ENCODE measurements at places on chromosomes 4 and X. TPM values are rescaled to one million over a fixed set of nuclear protein-coding genes. Genes with fewer than 3 reads are reported as not detected.

GRCh38 chrX:3713937-3714434, 537 bp upstream of the PRKX start:
- H3K27ac ChIP-seq: no peak overlapping the region
- no peak overlapping the region for H3K4me3 ChIP-seq
- H3K27me3 ChIP-seq: no peaks in the 10 kb centered on the region
- DNase-seq: no peak

Gene PABPC1L2A
- total RNA-seq: not detected

Gene TMEM255A
- 0.40 TPM for total RNA-seq

Gene NIPAL1
- 1.4 TPM for total RNA-seq

- H3K4me1 ChIP-seq: no peaks in the 10 kb centered on the region
- no peaks in the 10 kb centered on the region for H3K36me3 ChIP-seq
- H3K27ac ChIP-seq: no peak overlapping the region
- no peaks in the 10 kb centered on the region for H3K27me3 ChIP-seq
Observed at GRCh38 chr4:175988511-175988910, 77.1 kb upstream of the WDR17 start.

DNA sequence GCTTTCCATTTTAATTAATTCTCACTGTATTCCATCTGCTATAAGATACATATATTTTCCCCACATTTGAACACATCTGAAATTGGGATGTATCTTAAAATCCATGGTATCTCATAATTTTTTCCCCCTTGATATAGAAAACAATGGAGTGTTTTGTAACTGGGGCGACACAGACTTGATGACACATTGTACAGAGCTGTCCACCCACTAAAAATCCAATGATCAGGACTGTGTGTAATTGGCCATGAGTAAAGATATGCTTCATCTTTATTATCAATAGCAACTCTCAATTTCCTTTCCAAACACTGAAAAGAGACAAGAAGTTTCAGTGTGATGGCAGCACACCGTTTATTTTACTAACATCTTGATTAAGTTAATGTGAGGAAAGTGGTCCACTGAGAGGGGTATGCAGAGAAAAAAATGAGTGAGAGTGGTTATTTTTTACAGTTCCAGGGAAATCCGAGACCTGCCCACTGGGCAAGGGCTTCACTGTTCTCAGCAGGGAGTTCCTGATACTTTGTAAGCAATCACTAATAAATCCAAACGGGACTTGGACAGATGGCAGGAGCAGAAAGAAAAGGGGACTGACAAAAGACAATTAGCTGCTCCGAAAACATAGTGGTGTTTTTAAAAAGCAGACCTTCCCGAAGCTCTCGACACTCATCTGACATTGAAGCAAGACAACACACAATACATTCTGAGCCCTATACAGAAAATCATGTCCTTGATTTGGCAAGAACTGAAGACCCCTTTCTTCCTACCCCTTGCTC, 149.4 kb downstream of the TSPAN5 start:
- no peaks in the 10 kb centered on the region for H3K27me3 ChIP-seq
- DNase-seq: no peak
- H3K27ac ChIP-seq: no peak overlapping the region
- no peak overlapping the region for H3K4me3 ChIP-seq
- H3K36me3 ChIP-seq: no peaks in the 10 kb centered on the region

Gene NHS
- not detected for total RNA-seq

GRCh38 chrX:109862433-109862832, 129.4 kb upstream of the ACSL4 start:
- no peak for DNase-seq
- no peaks in the 10 kb centered on the region for H3K36me3 ChIP-seq
- H3K4me3 ChIP-seq: no peak overlapping the region
- no peak overlapping the region for H3K27ac ChIP-seq
- peaks cover 57% of the 10 kb centered on the region for H3K4me1 ChIP-seq
- H3K27me3 ChIP-seq: no peaks in the 10 kb centered on the region

DNA sequence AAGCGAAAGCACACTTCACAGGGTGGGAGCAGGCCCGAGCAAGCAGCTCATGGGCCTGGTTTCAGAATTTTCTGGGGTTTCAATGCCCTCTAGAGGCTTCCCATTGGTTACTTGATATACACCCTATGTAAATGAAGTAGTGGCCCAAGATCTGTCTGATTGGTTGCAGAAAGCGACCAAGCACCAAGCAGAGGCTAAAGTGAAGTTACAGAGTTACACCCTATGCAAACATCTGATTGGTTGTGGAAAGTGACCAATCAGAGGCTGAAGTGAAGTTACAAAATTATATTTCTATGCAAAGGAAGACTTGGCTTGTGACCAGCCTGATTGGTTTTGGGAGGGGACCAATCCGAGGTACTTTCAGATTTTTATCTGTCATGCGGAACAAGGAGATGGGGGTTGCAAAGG, 8.2 kb downstream of the FHIP1A start:
- H3K4me3 ChIP-seq: no peak overlapping the region
- H3K36me3 ChIP-seq: no peaks in the 10 kb centered on the region
- DNase-seq: peak; percentile 46

DNA sequence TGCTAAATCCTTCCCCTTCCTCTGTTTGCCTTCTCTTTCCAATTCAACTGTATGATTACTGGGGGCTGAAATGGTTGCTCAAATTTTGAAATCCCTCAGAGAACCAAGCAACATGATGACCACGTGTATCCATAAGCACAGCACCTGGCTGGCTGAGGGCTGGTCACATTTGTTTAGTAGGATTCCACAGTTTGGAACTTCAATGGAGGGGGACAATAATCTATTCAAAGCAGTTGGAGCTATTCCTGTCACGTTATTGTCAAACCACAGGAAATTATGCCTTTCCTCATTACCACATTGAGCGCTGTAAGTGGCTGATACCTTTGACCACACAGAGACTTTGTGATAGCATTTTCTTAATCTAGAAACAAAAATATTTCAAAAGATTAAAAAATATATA, 7.0 kb downstream of the TMSB4X start:
- no peaks in the 10 kb centered on the region for H3K4me1 ChIP-seq
- no peak overlapping the region for H3K4me3 ChIP-seq
- no peaks in the 10 kb centered on the region for H3K36me3 ChIP-seq
- no peak for DNase-seq
- H3K27me3 ChIP-seq: no peaks in the 10 kb centered on the region

Gene CPZ
- total RNA-seq: 0.38 TPM

DNA sequence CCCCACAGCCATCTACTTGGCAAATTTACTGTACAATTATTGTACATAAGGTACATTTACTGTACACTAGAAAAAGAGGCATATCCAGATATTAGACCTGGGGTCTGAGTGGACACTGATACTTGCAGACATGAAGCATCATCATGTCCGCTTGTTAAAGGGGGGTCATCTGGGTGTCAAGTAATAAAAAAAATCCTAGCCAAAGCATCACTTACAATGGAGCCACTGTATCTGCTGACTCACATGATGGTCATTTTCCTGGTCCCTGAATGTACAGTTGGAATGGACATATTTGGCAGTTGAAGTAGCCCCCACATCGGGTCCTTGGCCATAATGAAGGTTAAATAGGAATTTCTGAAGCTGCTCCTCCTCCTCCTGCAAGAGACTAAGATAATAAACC, 228.8 kb downstream of the THOC2 start:
- H3K4me3 ChIP-seq: no peak overlapping the region
- H3K27me3 ChIP-seq: no peaks in the 10 kb centered on the region
- H3K4me1 ChIP-seq: no peaks in the 10 kb centered on the region
- DNase-seq: no peak

DNA sequence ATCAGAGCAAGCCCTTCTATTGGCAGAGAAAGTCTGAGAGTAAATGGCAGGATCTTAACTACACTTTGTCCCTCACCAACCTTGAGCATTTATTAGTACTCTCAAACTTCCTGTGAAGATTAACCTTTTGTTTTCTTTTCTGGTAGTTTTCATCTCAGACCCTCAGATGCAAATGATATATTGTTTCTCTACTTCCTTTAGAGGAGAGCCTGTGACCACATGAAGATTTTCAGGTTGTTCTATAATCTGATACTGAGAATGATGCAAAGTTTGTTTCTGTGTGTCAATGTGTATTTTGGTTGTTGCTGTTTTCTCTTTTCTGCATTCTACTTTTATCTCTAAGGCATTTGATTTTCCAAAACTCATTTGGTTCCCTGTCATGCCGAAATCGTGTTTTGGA, 165.8 kb upstream of the CYSLTR1 start:
- no peak for DNase-seq
- H3K27ac ChIP-seq: no peak overlapping the region
- no peak overlapping the region for H3K4me3 ChIP-seq
- no peaks in the 10 kb centered on the region for H3K4me1 ChIP-seq

DNA sequence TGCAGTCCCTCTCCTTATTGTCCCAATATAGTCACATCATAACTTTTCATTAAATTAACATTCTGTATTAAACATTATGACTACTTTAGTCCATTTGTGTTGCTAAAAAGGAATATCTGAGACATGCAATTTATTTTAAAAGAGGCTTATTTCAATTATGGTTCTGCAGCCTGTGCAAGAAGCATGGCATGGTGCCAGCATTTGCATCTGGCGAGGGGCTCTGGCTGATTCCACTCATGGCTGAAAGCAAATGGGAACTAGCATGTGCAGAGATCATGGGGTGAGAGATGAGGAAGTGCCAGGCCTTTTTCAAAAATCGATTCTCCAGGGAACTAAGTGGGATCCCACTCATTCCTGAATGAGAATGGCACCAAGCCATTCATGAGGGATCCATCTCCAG, 476.3 kb upstream of the RPS6KA3 start:
- no peak overlapping the region for H3K27ac ChIP-seq
- no peak overlapping the region for H3K4me3 ChIP-seq
- H3K4me1 ChIP-seq: no peaks in the 10 kb centered on the region

Gene CYP4V2
- total RNA-seq: 2.1 TPM

DNA sequence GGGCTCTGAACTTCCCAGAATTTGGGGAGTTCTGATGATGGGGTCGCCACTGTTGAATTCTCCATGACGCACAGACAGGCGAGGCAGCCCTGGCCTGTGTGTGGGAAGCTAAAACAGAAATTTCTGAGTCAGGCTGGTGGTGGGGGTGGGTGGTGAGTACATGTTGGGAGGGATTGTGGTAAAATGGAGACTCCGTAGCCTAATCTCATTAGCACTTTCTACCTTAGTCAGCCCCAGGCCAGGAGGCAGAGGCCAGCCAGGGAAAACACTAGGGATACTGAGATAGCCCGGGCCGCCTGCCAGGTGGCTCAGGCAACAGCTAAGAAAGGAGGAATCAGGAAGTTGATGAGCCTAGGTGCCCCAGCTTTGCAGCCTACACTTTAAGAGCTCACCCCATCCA, 39.3 kb upstream of the NHSL2 start:
- no peak overlapping the region for H3K27ac ChIP-seq
- no peaks in the 10 kb centered on the region for H3K36me3 ChIP-seq
- no peak overlapping the region for H3K4me3 ChIP-seq
- DNase-seq: no peak

- no peaks in the 10 kb centered on the region for H3K27me3 ChIP-seq
- H3K27ac ChIP-seq: no peak overlapping the region
- H3K36me3 ChIP-seq: no peaks in the 10 kb centered on the region
- H3K4me3 ChIP-seq: no peak overlapping the region
- no peak for DNase-seq
Observed at GRCh38 chr4:79232540-79232939, 93.3 kb downstream of the NAA11 start.

- peaks cover 12% of the 10 kb centered on the region for H3K4me1 ChIP-seq
- H3K27me3 ChIP-seq: no peaks in the 10 kb centered on the region
- no peak within 1 kb of the TSS for H3K4me3 ChIP-seq
- H3K36me3 ChIP-seq: no peaks in the 10 kb centered on the region
Observed at GRCh38 chr4:38856524-38857337, at the start of gene TLR6. Gene TLR6, minus strand, starts transcription at chr4:38856817. Its CDS starts 27,344 bp downstream, at chr4:38829473.

DNA sequence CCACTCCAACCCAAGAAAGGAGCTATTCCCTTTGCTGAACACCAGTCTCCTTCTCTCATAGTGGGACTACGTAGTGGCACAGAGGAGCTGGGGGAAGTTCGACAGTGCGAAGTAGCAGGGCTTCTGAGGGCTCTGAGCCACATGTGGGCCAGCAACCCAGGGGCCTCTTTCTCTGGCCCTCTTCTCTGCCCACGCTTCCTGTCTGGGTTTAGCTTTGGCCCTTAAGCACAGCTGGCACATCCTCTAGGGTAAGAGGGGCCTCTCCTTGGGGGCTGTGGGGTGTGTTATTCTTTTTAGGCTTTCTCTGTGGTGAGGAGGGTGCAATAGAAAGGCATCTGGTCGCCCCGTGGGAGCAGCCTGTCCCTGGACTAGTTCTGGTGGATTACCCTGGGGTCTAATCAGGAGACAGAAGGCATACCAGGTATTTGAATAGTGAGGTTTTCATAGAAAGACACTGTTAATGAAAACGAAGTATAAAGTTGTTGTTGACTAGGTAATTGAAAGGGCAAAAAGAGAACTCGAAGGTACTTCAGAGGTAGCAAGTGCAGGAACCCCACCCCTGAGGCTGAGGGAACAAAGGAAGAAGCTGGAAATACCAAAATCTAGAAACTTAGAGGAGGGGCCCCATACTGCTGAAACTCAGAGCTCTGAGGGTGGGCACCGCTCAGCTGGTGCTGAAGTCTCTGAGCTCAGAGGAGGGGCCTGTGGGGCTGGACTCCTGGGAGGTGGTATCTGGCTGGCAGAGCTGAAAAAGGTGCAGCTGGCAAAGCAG, 151.9 kb upstream of the RPS6KA3 start:
- H3K4me1 ChIP-seq: peaks cover 8% of the 10 kb centered on the region
- DNase-seq: no peak
- H3K27me3 ChIP-seq: no peaks in the 10 kb centered on the region
- no peaks in the 10 kb centered on the region for H3K36me3 ChIP-seq
- H3K27ac ChIP-seq: no peak overlapping the region

Gene ANK2
- total RNA-seq: 15.1 TPM

- no peak overlapping the region for H3K27ac ChIP-seq
- no peak overlapping the region for H3K4me3 ChIP-seq
- H3K36me3 ChIP-seq: no peaks in the 10 kb centered on the region
- no peak for DNase-seq
Observed at GRCh38 chrX:10781847-10782530, 161.6 kb upstream of the MID1 start.

GRCh38 chr4:140756319-140757231, at the start of gene TBC1D9:
Gene TBC1D9, minus strand, starts transcription at chr4:140756385. Its CDS starts 340 bp downstream, at chr4:140756045.
- peaks cover 3% of the 10 kb centered on the region for H3K36me3 ChIP-seq
- DNase-seq: peak; percentile 68
- peaks cover 38% of the 10 kb centered on the region for H3K4me1 ChIP-seq
- H3K27ac ChIP-seq: peak within 1 kb of the TSS; percentile 69
- H3K27me3 ChIP-seq: no peaks in the 10 kb centered on the region

Gene TCP11X2
- not detected for total RNA-seq
